Activated T-cell treated with anti-CD3 and anti-CD28 coated beads for 1 hour (primary cell): ENCODE measurements at places on chromosomes 3 and 15.

DNA sequence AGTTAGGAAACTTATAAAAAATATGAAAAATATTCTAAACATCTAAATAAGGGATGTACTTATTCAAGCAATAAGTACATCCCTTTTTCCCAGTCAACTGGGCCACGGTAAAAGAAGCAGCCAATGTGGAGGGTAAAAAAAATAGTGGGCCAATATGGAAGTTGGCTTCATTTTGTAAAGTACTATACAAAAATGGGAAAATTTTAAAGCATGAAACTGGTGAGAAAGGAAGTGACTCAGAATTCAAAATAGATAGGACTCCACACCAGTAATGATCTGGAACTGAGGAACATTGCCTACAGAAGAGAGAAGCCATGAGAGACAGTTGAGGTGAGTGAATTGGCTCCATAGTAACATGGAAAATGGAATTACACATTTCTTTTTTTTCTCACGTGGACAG lies 108.9 kb downstream of the FNDC3B start:
- DNase-seq = no peak

GRCh38 chr3:31382856-31383255 lies 149.9 kb upstream of the STT3B start:
- no peak for DNase-seq

DNA sequence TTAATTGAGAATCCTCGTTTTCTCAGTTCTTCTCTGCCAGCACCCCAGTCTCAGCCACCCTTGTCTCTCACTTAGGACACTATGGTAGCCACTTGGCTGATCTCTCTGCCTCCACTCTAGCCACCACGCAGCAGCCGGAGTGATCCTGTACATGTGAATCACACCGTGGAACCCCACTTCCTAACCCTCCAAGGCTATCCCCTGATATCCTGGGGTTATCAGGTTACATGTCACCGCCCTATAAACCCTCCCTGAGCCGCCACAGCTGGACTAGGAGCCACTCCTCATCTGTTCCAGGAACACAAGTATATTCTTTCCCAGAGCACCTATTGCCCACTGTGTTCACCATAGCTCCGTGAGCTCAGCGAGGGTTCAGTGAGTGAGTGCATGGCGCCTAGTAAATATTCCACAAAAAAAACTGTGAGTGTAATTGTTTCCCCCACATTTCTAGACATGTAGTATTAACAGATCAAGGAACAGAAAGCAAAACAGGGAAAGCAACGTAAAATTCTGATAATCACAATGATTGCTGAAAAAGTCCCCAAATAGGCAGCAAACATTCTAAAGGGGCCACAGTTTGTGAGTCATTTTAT lies 661 bp upstream of the PARP14 start:
- DNase-seq = no peak

DNA sequence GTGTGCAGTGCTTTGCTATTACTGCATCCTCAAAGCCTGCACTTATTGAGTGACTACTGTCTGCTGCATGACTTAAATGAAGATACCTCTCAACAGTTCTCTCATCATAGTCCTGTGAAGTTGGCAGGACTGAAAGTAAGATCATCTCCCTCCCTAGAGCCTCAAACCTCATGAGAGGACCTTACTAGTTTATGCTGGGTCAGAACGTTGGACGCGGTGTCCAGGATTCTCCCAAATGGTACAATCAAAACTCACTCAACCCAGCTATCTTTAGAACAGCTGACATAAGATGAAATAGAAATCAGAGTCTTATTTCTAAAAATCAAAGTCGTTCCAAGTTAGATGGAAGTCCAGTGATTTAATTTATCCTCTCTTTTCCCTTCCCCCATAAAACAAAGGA lies 219.7 kb downstream of the PDZRN3 start:
- DNase-seq = no peak

DNA sequence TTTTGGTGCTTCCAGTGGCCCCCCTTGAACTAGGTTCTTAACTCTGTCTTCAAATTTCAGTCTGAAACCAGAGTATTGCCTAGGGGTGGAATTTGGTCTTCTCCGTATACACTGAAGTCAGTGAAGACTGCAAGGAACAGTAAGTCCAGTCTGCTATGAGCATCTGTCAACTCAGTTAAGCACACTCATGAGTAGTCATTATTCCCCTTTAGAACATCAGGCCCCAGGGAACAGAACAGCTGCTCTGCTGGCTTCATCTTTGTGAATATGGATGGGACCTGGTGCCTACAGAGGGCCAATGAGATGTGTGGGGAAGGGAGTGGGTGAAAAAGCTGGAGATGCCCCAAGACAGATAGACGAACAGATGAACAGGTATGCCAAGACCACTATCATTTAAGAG lies 85.2 kb upstream of the PRR23C start:
- no peak for DNase-seq

- no peak for DNase-seq
Measured at GRCh38 chr15:89115547-89115946, 27.3 kb downstream of the ABHD2 start.

DNA sequence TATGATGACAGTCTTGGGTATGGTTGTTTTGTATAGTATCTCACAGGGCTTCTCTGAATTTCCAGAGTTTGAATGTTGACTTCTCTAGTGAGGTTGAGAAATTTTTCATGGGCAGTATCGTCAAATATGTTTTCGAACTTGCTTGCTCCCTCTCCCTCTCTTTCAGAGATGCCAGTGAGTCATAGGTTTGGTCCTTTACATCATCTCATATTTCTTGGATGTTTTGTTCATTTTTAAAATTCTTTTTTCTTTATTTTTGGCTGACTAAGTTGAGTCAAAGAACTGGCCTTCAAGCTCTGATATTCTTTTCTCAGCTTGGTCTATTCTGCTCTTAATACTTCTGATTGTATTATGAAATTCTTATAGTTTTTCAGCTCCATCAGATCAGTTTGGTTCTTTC lies 282.3 kb upstream of the NECTIN3 start:
- no peak for DNase-seq

DNA sequence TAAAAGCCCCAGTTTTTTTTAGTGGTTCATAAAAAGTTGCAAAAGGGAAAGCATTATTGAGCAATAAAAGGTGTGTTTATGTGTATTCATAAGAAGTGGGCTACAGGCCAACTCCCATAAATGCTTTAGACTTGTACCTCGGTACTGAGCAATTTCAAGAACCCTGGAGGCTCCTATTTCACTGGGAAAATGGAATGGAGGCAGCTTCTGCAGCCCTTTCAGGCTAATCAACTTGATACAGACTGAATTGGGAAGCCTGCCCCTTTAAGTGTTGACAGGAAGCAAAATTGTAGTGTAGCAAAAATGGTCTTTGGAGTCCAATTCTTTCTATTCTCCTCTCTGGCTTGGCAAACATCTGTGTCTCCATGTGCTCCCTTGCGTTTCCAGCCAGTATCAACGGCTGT lies 118.8 kb downstream of the ECT2 start:
- no peak for DNase-seq

DNA sequence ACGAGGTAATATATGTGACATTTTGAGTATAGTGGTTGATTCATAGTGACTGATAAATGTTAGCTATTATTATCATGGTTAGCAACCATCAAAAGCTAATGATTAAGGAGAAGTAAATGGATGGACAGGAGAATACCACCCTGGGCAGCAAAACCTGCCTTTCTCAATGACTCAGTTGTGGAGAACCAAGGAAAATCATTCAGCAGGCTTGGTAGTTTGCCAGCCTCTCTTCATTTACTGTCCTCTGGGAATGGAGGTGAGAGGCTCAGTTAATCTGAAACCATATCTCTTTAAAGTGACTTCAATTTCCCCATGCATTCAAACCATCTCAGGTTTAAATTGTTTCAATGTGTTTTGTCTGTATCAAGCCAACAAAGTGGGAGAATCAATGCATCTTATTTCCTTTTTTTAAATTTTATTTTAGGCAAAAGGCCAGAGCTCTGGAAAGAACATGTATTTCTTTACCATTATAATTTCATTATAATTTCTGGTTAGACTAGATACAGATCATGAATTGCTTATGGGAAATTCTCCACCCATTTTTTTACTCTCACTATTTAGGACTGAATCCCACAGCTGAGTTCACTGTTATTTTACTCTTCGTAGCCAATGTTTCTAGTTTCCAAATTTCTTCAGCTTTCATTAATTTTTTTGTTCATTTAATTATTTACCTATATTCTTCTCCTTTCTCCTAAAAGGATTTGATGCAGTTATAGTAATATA lies 2.7 kb downstream of the TM4SF18 start:
- no peak for DNase-seq

- DNase-seq = no peak
Measured at GRCh38 chr3:129554356-129555152, 11.6 kb downstream of the H1-8 start.

- DNase-seq = no peak
Measured at GRCh38 chr15:43168192-43169107, 16.8 kb upstream of the CCNDBP1 start.

DNA sequence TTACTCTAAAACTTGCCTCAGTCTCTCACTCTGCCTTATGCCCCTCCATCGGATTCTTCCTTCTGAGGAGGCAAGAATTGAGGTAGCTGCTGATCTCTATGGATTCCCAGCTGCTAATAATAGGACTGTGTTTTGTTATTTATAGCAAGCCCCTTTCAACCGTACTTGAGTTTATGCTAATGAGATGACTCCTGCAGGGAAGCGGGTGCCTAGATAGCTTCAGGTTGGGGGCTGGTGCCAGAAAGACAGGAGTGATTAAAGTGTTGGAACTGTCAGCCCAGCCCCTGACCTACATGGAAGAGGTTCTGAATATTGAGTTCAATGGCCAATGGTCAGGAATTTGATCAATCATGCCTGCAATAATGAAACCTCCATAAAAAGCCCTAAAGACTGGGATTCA lies 21.8 kb upstream of the LIMD1 start:
- no peak for DNase-seq

- DNase-seq = no peak
Measured at GRCh38 chr3:49277383-49277775, 347 bp upstream of the C3orf62 start.

DNA sequence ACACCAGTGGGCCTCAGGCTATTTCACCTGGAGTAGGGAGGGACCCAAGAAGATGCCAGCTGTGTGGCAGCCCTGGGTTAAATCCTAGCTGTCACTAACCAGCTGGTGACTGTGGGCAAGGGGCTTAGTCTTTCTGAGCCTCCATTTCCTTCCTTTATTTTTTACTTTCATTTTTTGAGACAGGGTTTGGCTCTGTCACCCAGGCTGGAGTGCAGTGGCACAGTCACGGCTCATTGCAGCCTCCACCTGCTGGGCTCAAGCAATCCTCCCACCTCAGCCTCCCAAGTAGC lies 108.0 kb upstream of the SMAD3 start:
- DNase-seq = no peak

DNA sequence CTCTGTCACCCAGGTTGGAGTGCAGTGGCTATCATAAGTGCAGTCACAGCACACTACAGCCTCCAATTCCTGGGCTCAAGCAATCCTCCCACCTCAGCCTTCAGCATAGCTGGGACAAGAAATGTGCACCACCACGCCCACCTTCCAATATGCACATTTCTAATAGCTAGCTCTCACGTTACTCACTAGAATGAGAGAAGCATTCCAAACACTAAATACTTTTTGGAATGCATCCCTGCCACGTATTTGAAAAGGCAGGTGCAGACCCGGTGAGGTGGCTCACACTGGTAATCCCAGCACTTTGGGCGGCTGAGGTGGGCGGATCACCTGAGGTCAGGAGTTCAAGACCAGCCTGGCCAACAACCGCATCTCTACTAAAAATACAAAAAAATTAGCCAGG lies 7.6 kb upstream of the TCF12 start:
- no peak for DNase-seq

DNA sequence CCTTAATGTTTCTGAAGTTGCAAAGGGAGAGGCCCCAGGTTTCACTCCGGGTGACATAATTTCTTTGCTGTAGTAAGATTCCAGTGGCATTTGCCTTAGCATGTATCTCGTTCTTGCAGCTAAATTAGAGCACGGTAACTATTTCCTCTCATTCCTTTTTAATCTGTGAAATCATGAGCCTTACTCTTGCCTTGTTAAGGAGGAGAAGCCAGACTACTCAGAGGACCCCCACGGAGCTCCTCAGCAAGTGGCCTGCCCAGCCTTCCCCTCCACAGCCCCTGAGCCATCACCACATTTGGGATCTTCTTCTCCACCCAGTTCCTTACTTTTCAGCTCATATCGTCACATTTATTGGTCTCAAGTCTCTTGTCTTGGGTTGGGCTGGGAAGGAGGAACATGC lies 54.2 kb downstream of the ABHD2 start:
- no peak for DNase-seq

DNA sequence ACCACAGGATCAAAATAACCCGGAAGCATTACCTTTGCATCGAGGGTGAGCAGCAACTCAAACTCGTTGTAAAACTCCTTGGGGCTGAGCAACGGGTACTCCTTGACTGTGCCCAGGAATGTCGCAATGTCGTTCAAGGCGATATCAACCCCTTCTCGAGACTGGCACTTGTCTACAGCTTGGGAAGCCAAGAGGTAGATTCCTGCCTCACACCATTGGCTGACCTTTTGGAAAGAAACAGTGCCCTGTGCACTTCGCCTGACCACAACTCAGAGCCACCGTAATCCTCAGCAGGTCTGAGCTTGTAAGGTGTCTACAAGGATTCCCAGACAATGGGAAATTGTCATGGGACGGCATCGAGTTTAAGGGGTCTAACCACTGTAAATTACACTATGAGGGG lies 43.9 kb downstream of the B3GNT5 start:
- DNase-seq = no peak

GRCh38 chr3:160635213-160635612 lies 41.7 kb upstream of the ARL14 start:
- no peak for DNase-seq

DNA sequence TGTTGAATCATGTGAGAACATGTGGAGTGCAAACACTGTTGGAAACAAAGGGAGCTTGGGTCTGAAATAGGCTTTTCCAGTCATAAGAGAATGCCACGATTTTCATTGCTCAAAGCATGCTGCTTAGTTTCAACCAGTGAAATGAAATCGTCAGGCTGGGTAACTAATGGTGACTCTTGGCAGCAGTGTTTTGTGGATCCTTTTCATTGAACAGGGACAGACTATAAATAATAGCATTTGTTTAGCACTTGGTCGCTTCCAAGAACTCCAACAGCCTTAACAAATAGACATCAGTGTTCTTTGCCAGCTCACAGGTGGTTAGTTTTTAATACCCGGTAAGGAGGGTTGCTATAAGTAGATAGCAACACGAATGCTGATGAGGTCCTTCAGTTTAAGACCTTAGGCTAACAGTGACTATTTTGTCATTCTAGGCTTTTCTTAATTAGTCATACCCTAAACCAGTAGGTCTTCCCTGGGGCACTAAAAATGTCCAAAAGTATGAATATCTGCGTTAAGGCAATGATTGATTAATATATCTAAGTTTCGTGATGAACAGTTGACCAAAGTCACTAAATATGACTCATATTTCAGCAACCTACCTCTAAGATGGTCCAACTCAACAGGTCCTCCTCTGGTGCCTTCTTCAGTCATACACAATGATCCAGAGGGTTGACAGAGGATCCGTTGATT lies 15.8 kb downstream of the TP63 start:
- no peak for DNase-seq

DNA sequence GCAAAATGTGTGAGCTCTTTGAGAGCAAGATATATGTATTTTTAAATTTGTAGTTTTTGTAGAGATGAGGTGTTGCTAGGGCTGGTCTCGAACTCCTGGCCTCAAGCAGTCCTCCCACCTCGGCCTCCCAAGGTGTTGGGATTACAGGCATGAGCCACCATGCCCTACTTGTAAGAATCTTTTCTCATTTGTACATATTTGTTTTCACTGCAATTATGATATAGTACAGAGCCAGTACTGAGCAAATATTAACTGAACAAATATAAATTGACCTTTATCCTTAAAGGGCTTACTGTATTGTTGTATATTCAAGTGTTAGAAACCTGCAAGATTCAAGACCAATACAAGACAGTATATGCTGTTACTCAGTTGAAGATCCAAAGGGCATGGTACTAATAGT lies 53.4 kb downstream of the GTF2E1 start:
- DNase-seq = no peak
